Stimulated activated CD8-positive, alpha-beta memory T cell treated with anti-CD3 and anti-CD28 coated beads, Interleukin-15, amount 100 ng/mL, for 24 hours (primary cell): ENCODE measurements at places on chromosomes 12 and 14.
A peak's percentile ranks its signal among the peaks of the same experiment; 100 is the strongest.

GRCh38 chr12:13798162-13798561, 183.2 kb downstream of the GRIN2B start:
- DNase-seq = no peak

DNA sequence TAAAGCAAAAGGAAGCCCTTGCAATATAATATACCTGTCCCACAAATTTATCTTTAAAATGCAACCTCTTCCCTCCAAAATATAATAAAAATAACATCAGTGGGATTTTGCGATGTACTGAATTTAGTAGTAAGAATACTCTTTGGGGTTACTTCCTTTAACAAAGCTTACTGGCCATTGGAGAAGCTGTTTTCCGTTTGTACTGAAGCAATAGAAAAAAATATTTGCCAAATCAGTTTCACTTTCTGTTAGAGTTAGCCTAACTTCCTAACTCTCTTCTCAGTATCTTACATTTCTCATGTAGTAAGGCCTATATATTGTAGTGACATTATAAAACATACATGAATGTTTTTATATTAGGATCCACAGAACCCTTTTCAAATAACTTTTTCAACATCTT, 3.7 kb downstream of the MAX start:
- DNase-seq = no peak

DNA sequence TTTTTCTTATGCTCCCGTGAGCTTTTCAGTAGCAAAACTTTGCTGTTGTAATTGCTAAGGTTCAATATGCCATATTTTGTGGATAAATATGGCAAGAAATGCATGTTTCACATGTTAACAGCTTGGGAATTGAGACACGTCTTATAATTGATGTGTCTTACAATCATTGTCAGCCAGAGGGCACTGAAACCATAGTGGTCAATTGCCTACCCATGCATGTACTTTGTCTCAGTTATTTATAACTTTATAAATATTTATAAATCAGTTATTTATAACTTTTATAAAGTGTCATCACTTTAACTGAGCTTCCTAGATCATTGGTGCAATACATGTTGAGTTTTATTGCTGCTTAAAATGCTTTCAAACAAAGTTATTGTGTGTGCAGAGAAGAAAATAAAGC, 82.0 kb downstream of the CATSPERB start:
- no peak for DNase-seq

DNA sequence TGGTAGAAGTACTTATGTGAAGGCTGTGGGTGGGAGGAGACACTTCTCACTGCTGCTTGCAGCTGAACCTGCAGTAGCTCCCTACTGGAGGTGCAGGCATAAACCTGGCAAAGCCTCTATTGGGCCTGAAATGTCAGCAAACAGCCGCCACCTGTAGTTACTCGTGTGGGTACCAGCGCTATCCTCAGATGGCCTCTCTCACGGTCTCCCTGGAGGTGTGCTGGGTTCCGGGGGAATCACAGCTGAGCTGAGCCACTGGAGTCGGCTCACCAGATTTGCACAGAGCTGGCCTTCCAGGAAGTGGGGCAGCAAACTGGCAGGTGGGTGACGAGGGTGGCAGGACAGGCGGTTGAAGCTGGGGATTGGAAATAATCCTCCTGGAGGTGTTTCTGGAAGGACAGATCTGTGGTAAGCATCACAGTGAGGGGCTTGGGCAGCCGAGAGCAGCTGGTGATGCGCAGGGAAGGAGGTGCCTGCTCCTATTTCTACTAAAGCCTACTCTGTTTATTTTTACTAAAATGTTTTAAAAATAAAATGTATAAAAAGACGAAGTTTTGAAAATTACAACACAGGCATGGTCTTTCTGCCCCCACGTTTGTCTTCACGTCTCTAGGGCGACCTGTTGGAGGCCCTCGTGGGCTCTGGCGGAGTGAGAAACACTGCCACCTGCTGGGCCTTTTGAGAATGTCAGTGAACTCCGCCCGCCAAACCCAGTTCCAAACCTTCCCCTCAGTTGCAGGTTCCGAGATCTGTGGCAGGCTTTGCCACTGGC, 67.8 kb upstream of the PLEKHG3 start:
- peak; percentile 48 for DNase-seq

DNA sequence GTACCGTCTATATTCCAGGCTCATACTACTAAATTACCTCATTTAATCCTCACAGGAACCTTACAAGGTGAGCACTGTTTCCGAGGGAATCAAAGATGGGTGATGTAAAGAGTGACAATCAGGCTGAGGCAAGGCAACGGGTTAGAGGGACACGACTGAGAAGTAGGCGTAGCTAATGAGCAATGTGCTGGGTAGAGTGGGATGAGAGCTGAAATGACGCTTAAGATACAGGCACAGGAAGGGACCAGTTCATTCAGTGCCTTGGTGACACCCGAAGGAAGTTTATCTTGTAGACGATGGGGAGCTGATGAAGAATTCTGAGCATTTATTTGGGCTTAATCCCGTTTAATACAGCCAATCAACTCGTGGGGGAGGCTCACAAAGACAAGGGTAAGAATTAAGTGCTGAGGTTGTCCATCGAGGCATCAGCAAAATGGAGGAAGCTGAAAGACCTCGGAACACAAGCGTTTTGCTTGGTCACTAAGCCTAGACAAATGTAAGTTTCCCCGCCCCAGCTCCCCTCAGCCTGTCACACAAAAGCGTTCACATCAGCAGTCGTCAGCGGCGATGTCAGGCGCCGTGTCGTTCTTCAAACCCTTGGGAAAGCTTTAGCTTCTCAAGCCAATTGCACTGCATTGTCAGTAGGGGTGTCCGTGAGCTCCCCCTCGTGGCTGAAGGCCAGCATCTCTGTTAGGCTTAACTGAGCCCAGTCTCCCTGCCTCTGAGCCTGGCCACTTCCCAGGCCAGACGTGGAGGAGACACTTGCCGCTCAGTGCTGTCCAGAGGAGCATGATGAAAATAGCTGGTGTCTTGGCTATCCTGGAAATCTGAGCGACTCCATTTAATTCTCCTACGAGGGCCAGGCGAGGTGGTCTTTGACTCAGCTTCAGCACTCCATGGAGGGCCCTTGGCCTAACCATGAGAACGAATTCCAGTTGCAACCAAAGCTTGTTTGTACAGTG, 288.5 kb upstream of the G2E3 start:
- DNase-seq = peak; percentile 15

DNA sequence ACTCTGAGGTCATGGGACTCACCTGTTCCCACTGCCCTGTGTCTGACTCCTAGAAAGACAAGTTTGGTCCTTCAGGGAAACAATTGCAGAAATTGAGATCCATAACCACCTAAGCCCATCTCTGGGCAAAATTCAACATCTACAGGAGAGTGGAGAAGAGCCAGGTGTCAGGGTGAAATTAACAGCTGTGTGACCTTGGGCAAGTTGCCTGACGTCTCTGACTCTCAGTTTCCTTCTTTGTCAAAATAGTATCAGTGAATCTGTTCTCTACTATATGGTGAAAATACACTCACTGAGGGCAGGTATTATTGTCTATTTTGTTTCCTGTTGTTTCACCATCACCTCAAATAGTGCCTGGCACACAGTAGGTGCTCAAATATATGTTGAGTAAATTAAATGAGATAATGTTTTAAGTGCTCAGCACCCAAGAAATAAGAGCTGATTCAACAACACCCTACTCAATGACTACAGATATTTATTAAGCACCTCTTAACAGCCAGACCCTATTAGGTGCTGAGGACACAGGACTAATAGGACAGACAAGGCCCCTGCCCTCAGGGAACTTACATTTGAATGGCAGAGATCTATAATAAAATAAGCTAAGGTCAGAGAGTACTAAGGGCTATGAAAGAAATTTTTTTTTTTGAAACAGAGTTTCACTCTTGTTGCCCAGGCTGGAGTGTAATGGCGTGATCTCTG, 14.2 kb upstream of the IFT81 start:
- no peak for DNase-seq

GRCh38 chr12:92032101-92032500, 113.5 kb downstream of the BTG1 start:
- no peak for DNase-seq

- no peak for DNase-seq
These were observed 191.9 kb downstream of the EPS8 start for GRCh38 chr12:15597125-15597830.

- DNase-seq = no peak
These were observed 31.5 kb downstream of the TMEM63C start for GRCh38 chr14:77212943-77213678.

- no peak for DNase-seq
These were observed 158.0 kb downstream of the ETV6 start for GRCh38 chr12:11807458-11807857.

- no peak for DNase-seq
These were observed 158.9 kb upstream of the BTG1 start for GRCh38 chr12:92304371-92305055.

- no peak for DNase-seq
These were observed 8.6 kb downstream of the KRT2 start for GRCh38 chr12:52643233-52644077.

- no peak for DNase-seq
These were observed 845 bp downstream of the L3HYPDH start for GRCh38 chr14:59483363-59483762.

DNA sequence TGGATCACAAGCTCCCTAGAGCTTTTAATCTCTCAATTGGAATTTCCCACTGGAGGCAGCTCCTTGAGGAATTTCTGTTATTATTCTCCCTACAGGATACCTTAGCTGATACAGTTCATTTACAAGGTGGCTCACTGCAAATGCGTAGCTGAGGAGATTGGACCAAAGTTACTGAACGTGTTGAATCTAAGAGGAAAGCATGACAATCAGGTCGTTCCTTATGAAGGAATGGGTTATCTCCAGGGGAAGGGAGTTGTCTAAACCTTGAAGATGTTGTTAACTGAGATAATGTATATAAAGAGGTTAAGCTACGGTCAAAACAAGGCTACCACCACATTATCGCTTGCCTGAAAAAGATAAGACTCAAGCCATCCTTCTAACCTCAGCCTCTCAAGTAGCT, 105.8 kb upstream of the TBX3 start:
- DNase-seq = no peak

DNA sequence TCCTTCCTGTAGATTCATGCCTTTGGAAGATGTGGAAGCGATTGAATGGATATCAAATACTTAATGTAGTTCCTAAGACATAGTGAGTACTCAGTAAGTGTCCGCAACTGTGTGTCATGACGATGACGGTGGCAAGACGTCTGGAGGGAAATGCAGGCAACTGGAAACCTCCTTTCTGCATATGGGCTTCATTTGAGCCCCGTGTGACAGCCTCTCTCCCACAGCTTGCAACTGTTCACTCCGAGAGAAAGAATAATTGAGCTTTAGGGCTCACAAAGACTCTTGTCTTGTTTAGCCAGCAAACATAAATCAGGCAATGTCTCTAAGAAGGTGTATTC, 6.9 kb downstream of the CFAP251 start:
- no peak for DNase-seq

DNA sequence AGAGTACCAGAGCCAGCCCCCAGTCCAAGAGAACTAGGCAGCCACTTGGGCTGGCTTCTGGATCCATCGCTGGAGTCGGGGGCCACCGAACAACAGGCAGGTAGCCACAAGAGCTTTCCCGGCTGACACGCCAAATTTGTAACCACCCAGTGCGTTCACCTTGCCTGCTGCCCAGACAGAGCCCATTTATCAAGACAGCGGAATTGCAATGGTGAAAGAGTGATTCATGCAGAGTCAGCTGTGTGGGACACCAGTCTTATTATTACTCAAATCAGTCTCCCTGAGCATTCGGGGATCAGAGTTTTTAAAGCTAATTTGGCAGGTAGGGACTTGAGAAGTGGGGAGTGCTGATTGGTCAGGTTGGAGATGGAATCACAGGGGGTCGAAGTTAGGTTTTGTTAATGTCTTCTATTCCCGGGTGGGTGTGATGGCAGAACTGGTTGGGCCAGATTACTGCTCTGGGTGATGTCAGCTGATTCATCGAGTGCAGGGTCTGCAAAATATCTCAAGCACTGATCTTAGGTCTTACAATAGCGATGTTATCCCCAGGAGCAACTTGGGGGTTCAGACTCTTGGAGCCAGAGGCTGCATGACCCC, 64.3 kb downstream of the PDE6H start:
- no peak for DNase-seq

DNA sequence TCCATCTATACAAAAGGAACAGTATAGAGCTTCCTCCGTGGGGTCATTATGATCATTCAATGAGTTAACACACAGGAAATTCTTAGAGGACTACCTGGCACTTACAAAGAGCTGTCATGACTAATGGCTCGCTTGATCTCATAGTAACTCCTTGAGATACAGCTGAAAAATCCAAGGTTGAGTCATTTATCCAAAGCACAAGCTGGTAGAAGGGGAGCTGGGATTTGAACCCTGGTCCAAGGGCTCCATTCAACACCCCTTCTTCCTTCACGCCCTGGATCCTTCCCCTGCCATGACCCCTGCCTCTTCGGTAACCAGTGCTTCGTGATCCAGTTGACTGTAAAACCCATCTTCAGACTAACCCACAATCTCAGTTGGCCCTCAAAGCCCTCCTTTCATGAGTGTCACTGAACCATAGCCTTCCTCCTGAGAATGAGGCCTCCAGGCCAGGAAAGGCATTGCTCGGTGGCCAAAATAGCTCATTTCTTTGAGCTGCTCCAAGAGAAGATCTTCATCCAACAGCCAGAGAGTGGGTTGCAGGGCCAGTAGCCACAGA, 7.8 kb downstream of the ZFP36L1 start:
- DNase-seq = no peak

DNA sequence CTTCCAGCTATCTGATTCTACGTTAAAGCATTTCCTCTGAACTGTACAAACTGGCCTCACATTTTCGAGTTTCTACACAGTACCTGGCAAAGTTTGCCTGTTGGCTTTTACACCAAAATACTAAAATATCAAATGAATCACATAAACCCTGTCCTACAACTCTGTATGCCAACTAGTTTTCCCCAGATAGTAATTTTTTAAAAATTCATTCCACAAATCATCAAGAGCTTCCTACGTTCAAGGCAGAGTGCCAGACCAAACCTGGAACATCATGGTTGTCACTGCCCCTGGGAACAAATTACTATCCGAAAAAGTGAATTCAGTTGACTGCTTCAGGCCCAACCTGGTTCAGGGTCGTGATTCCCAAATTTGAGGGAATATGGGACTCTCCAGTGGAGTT, 2.1 kb downstream of the TMEM30B start:
- no peak for DNase-seq

GRCh38 chr14:38704220-38704619, 398.8 kb downstream of the SEC23A start:
- DNase-seq = no peak

- DNase-seq = no peak
These were observed 132.1 kb downstream of the SAMD4A start for GRCh38 chr14:54698966-54699530.

DNA sequence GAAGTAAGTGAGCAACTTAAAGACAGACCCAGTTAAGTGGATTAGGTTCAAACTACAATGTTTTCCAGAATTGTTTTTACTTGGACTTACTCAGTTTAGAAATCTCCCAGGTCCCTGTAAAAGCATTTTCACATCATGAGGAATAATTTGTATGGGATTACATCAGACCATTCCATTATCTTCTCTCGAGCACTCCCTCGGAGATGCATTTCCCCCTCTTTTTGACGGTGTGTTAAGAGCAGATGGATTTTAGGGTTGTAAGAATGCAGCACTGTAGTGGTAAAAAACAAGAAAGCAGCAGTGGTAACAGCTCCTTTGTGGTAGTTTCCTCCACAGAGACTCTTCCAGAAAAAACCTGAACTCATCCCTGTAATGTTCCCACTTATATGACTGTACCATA, 488.4 kb downstream of the BCAT1 start:
- DNase-seq = no peak
